ENCODE measurements at places on chromosomes 11 and 22.

DNA sequence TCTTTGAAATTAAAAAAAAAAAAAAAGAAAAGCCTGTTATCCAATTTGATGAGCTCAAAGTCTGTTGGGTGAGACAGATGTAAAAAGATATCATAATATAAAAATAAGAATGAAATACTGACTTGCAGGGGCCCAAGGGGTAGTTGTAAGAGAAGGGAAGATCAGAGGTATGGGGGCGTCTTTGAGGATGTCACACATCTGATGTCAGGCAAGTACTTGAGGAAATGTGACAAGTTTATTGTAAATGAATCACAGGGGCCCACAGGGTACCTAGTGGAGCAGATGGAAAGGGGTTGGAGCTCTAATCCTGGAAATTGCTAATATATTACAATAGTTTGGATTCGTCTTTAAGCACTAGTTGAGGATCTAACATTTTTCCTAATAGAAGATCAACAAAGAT, 131.6 kb downstream of the MAML2 start:
- DNase-seq = no peak

DNA sequence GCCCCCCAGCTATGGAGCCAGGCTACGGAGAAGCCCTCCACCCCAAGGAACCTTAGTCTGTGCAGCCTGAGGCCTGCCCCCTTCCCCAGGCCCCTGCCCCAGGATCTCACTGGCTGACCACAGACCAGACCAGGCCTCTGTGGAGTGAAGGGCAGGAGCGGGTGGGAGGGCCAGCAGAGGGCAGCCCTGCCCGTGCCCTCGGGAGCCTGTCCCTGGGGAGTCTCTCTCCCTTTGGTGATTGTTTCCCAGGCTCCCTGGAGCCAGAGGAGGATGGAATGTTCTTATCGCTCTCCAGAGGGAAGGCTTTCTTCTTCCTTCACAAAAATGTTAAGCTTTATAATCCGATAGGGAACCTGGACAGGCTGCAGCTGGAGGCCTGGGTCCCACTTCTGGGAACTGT, 455.3 kb downstream of the SOX6 start:
- no peak for DNase-seq

- no peak for DNase-seq
These were observed 206.9 kb downstream of the SOX6 start for GRCh38 chr11:16149476-16149875.

DNA sequence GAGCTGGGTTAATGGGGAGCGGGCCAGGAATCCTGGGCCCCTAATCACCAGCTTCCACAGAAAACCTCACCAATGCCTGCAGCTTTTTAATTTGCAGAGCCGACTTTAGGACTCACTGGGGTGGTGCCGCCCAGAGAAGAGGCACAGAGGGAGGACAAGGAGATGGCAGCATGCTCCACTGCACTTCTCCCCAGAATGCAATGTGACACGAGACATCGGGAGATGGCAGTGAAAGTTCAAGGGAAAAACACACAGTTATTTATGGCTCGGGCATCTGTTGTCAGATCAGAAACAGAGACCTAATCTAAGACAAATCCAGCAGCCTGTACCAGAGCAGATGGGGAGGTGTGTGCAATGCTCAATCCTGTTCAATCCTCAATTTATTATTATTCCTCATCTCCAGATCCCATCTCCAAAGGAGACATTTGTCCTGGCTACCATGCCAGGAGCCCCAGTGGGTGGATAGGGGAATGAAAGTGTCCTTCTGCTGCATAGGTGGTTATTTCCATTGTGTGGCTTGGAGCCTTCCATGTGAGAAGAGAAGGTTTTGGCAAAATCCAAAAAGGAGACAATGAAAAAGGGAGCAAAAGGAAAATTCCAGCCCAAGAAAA, 250.0 kb downstream of the NXPE2 start:
- DNase-seq = no peak

GRCh38 chr22:22166941-22167713, 77.5 kb upstream of the VPREB1 start:
- DNase-seq = no peak

GRCh38 chr11:70506658-70506970, 108.3 kb downstream of the CTTN start:
- no peak for DNase-seq

GRCh38 chr11:67695606-67696005, 21.2 kb upstream of the ALDH3B2 start:
- no peak for DNase-seq

DNA sequence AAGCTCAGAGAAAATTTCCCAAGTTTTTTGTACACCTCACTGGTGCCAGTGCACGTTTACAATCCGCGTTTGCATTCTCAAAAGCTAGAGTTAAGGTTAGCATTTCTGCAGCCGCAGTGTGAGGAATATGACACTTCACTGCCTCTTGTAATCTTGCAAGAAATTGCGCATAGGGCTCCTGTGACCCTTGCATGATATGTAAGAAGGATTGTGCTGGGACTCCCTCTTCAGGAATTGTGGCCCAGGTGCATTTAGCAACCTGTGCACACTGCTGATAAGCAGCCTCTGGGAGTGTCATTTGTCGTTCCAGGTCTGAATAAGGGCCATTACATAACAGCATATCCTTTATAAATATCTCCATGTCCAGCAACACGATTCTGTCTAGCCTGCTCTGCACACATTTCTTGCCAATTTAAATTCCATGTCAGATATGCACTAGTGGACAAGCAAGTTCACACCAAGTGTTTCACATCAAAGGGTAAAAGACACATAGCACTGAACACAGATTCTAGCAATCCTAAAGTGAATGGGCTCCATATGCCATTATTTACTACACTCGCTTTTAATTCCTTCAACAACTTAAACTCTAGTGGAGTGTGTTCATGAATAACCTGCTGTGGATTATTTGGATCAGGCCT, 69.2 kb upstream of the INCENP start:
- DNase-seq = no peak

GRCh38 chr11:12160680-12161079, 50.3 kb downstream of the MICAL2 start:
- DNase-seq = no peak

- no peak for DNase-seq
These were observed 399.4 kb downstream of the NXPE2 start for GRCh38 chr11:115077740-115078139.

DNA sequence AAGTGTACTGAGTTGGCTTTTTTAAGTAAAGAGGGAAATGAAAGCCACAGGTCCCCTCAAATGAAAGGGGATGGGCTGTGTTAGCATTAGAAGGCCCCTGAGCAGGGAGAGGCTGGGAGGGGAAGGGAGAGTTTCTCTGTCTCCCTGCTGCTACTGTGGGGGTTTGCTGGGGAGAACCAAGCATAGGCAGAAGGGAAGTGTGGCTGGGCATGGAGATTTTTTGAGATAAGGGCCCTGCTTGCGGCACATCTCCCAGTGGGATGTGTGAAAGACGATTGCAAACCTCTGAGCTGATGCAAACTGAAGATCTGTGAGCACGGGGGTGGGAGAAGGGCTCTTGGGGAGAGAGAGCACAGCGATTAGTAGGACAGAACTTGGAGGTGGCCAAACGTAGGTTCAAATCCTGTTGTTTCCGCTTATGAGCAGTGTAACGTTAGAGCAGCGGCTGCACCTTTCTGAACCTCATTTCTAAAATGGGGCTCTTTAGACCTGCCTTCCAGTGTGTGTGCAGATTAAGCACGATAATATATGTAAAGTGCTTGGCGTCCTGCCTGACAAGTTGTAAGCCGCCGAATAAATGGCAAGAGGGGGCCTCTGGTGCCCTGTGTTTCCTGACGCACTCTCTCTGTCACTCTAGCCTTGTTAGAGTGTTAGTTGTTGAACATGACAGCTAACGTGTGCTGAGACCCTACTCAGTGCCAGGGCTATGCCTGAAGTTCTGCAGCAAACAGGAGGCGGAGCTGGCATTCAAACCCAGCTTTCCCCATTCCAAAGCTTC, 122.3 kb downstream of the GRIK4 start:
- DNase-seq = no peak

DNA sequence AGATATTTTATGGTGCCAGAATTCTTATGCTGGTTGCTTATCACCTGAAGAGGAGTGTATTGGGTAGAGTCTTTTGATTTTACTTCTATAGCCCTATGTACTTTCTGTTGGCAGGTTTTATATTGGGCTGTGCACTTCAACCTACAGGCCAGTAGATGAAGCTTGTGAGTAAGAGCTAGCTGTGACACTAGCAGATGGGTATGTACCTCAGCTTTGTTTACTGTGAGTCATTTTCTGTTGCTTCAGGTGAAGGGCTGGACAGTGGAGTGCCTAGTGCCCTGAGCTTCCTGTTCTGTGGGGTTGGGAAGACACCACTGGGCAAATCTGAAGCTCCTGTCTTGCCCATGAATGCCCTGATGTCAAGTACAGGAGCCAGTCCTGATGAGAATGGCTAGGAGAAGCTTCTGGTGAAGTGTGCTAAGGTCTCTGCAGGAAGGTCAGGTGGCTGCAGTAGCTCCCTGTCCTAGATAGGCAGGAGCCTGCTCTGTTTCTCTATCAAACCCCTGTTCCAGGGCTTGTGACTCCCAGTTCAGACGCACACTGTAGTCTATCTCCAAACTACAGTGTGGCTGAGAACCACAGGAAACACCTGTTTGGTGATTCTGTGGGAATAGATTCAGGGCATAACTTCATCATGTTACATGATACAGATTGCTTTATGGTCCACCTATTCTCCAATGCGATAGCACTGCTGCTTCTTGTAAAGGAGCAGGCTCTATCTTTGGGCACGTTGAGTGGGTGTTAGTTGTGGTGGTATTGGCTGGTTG, 755.7 kb downstream of the KCNA4 start:
- DNase-seq = no peak

GRCh38 chr11:7571640-7572000, 57.8 kb downstream of the PPFIBP2 start:
- no peak for DNase-seq

GRCh38 chr11:126817096-126817495, 183.5 kb downstream of the KIRREL3 start:
- no peak for DNase-seq

GRCh38 chr11:105573091-105573490, 36.8 kb upstream of the GRIA4 start:
- no peak for DNase-seq

DNA sequence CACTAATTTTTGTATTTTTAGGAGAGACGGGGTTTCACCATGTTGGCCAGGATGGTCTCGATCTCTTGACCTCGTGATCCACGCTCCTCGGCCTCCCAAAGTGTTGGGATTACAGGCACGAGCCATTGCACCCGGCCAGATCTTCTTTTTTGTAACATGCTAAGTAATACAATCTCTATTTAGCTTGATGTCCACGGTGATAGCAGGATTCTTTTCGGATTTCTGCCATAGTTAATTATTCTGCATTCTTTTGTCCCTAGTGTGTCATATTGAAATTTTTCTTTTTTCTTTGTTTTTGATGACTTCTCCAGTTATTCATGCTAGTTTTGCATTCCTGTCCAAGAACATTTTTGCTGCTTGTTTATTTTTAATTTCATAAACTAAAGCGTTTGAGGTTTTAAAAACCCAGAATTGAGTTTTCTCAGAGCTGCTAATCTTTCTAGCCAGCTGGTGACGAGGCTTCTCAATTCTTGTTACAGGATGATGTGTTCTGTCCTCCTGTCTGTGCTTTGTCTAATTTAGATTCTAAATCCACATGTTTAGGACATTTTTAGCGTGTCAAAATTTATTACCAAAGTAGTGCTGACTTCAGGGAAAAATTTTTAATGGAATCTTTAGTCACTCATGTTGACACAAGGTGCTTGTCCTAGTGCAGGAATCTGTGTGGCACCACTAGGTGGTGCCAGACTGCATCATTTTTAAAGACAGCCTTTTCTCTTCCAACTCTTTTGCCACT, 21.8 kb downstream of the NF2 start:
- peak; percentile 9 for DNase-seq

- no peak for DNase-seq
These were observed 44.5 kb downstream of the GALNT18 start for GRCh38 chr11:11577251-11577855.

- DNase-seq = no peak
These were observed 1081.6 kb downstream of the BRD1 start for GRCh38 chr22:48745842-48746788.

GRCh38 chr22:38233427-38233826, 31.6 kb downstream of the MAFF start:
- DNase-seq = no peak

- DNase-seq = no peak
These were observed 38.0 kb downstream of the EIF3F start for GRCh38 chr11:8025123-8025522.

- no peak for DNase-seq
These were observed 7.0 kb downstream of the EMID1 start for GRCh38 chr22:29212743-29213142.

DNA sequence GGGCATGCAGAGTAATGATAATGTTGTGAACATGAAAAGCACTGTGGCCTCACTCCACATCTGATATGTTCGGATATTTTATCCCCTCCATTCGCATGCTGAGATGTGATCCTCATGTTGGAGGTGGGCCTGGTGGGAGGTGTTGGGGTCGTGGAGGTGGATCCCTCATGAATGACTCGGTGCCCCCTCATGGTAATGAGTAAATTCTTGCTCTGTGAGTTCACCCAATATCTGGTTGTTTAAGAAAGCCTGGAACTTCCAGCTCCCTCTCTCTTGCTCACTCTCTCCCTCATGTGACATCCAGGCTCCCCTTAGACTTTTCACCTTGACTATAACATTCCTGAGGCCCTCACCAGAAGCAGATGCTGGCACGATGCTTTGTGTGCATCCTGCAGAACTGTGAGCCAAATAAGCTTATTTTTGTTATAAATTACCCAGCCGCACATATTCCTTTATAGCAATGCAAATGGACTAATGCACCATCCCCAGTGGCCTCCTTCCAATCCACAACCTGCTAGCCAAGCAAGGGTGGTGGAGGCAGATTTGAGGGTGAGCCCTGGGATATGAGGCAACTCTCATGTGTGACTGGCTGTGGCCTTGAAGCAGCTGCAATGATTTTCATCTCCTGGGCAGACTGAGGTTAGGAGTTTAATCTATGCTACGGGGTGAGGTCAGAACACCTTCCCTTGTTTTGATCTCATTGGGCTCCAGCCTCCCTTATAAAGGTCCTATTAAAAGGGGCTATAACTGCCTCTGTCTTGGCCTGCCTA, 276.5 kb downstream of the ETS1 start:
- no peak for DNase-seq

GRCh38 chr22:34427436-34427835, 507.2 kb upstream of the LARGE1 start:
- DNase-seq = no peak

GRCh38 chr11:119754656-119755355, 25.8 kb upstream of the NECTIN1 start:
- DNase-seq = no peak

- DNase-seq = no peak
These were observed 5.6 kb upstream of the ZBED4 start for GRCh38 chr22:49847751-49848689.

DNA sequence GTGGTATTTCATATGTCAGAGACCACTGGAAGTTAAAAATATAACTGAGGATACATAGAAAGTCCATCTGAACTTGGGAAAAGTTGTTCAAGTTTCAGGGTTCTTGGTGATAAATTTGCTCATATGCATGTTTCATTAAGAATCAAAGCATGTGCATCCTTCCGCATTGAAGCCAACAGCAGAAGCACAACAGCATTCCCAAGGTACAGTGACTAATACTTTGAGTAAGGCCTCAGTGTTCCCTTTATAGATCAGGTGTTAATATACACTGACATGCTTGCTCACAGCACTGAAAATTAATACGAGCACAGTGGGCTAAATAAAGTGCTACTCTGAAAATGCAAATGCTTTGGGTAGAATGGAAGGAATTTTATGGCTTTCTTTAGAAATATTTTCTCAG, 691.1 kb downstream of the METTL15 start:
- DNase-seq = no peak

GRCh38 chr11:58893899-58894298, 45.4 kb upstream of the GLYATL1 start:
- no peak for DNase-seq
